ENCODE measurements at places on chromosomes 11 and 22.

GRCh38 chr11:74001822-74002286 lies 7.0 kb downstream of the UCP3 start:
- no peak for DNase-seq

GRCh38 chr11:111672949-111673348 lies 70.7 kb downstream of the SIK2 start:
- no peak for DNase-seq

- no peak for DNase-seq
Measured at GRCh38 chr11:129312730-129313503, 62.7 kb upstream of the BARX2 start.

DNA sequence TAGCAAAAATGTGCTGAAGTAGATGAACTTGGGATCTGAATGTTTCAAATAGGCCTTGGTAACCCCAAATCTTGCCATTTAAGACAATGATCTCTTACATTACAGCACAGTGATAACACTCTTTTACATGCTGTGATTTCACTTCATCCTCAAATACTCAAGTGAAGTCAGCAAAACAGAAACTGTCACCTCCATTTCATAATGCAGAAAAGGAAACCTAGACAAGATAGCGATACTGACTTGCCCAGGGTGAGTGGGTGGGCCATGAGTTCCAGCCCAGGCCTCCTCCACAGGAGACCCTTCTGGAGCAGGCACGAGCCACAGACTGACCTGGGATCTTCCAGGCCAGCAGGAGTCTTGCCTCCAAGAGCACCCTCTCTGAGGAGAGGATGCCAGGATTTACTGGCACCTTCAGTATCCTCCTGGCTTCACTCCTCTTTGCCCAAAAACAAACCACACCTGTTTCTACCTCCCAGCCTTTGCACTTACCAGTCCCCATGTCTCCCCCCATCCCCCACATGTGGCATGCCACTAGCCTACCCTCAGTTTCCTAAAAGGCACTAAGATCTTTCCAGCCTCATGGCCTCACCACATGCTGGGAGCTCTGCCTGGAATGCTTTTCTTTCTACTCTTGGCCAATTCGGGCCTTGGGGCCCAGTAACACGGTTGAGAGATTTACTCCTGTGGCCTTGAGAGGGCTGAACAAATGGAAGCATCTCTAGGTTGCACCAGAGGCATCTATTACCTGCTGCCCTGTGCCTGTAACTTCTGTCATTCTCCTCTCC lies 1.9 kb upstream of the DGAT2 start:
- DNase-seq: no peak

- no peak for DNase-seq
Measured at GRCh38 chr11:57459164-57460021, 935 bp upstream of the RTN4RL2 start.

GRCh38 chr22:21646608-21647590 lies 4.8 kb downstream of the SDF2L1 start:
- DNase-seq: peak; percentile 49

DNA sequence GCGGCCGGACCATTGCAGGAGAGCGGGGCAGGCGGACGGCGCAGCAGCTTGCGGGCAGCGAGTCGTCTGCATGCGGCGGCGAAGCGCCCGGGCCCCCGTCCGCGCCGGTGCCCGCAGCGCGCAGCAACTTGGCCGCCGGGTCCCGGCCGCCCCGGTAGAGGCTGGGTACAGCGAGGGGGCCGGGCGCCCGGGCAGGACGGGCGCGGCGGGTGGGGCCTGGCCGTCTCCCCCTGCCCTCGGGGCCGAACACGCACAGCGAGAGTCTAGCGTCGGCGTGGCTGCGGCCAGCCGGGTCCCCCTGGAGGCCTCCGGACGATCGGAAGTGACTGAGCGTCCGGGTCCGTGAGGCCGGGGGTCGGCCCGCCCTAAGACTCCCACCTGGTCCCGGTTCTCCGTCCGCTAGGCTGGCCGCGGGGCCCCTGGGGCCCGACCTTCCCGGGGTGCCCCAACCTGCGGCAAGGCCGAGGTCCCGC lies 775 bp upstream of the TRABD start:
- DNase-seq: no peak

- DNase-seq: no peak
Measured at GRCh38 chr22:20601308-20601707, 93.9 kb downstream of the MED15 start.

GRCh38 chr11:30665067-30665466 lies 78.9 kb upstream of the MPPED2 start:
- DNase-seq: no peak

GRCh38 chr11:114147375-114148012 lies 88.0 kb downstream of the ZBTB16 start:
- DNase-seq: no peak

DNA sequence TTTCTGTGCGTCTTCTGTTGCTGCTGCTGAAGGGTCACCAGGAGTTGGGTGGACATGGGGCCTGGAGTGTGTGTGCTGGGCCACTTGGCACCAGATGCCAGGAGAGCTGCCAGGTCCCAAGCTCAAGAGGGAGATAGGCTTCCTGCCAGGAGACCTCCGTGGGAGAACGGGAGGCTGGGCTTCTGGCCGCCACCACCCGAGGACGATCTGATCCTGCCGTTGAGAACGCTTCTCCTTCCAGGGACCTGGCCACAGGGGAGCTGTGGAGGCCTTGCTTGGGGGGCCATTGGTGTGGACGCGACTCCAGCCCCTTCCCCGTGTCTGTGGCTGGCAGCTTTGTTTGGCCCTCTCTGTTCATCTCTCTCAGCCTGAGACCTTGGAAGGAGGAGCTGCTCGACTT lies 2.4 kb downstream of the BRSK2 start:
- no peak for DNase-seq

GRCh38 chr11:86717817-86718501 lies 45.5 kb upstream of the ME3 start:
- no peak for DNase-seq

- no peak for DNase-seq
Measured at GRCh38 chr11:46898396-46899095, 19.8 kb downstream of the LRP4 start.

DNA sequence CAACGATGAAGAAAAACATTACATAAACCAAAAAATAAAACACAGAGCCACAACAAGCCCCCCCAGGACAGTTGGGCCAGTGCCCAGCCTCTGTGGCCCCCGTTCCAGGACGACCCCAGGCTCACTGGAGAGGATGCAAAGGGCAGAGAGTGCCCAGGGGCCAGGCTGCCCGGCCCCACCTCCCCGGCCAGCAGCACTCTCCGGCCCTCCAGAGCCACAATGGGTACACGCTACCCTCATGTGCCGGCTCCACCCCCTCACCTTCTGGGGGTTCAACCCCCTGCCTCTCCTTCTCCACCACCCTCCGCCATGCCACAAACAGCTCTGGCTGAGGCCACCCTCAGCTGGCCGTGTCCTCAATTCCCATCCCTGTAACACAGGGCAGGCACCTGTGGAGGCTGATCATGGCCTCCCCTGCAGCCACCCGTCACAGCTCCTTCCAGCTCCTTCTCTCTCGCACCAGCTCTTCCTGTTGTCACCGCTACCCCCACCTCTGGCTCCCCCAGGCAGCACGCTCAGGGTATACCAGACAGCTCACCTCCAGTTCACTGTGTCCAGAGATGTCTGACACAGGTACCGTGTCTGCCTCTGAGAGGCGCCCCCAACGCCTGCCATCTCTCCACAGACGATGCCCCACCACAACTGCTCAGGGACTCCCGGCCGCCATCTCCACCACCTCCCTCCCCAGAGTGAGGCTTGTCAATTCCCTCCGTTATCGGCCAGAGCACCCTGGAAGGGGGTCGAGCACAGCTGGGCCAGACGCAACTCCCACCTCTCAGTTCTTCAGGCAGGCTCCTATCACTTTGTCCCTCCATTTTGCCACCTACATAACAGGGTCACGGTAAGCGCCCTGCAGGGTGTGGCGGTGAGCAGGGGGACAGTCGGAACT lies 30.8 kb upstream of the MOB2 start:
- no peak for DNase-seq

DNA sequence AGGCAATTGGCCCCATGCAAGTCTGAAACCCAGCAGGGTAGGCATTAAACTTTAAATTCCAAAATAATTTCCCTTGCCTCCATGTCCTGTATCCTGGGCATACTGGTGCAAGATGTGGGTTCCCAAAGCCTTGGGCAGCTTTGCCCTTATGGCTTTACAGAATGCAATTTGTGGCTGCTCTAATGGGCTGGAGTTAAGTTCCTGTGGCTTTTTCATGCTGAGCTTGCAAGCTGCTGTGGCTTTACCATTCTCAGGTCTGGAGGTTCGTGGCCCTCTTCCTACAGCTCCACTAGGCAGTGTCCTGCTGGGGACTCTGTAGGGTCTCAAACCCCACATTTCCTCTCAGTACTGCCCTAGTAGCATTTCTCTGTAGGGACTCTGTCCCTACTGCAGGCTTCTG lies 15.0 kb upstream of the BIRC3 start:
- no peak for DNase-seq

- DNase-seq: no peak
Measured at GRCh38 chr11:14529321-14529720, 9.1 kb upstream of the PSMA1 start.

- DNase-seq: peak; percentile 38
Measured at GRCh38 chr22:32473388-32473952, 1.1 kb upstream of the FBXO7 start.

- DNase-seq: no peak
Measured at GRCh38 chr11:116199182-116199581, 573.6 kb downstream of the BUD13 start.

DNA sequence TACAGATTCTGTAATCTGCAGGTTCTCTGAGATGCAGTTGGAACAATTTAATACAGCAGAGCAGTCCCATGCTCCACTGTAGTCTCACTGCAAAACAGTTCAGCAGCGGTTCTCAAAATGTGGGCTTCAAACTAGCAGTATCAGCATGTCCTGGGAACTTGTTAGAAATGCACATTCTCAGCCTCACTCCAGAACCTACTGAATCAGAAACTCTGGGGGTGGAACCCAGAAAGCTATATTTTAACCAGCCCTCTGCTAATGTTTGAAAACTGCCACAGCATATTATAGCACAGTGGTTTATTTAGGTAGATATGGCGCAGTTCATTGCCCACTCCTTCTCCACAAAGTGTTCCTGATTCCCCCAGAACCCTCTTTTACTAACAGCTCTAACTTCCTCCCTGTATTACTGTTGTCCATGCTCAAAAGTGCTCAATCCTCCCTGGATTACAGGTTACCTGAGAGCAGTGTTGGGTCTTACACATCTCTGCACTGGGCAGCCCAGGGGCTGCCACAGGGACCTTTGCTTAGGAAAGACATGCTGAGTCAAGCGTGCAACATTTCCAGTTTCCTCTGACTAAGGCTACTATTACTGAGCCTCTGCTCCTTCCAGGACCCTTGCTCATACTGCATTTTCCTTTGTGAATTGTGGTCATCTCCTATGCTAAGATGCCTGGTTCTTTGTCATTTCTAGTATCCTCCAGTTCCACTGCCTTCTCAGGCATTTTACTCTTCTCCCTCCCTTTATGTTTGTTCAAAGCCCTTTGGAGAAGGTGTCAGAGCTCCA lies 7.7 kb upstream of the DGAT2 start:
- no peak for DNase-seq

- DNase-seq: no peak
Measured at GRCh38 chr11:13874597-13874996, 87.9 kb upstream of the SPON1 start.

DNA sequence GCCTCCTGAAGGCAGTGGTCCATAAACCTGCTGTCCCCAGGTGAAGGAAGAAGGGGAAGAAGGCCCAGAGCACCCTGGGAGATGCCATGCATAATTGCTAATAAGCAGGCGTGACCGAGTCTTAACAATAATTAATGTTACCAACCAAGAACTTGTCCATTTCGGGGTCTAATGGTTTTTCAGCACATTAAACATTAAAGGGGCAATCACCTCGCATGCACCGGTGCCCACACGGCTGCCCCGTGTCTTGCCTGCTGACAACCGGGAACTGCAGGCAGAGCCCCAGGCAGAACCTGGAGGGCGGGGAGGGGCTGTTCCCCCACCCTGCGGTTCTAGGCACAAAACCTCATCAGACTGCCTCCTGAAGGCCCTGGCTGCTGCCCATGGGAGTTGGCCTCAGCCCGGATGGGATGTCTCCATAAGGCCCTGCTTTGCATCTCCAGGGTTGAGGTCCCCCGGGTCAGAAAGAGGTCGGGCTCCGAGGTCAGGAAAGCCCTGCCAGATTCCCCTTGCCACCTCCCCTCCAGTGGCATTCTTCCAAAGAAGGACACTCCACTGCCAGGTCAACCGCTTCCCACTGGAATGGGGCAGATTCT lies 169.0 kb downstream of the BUD13 start:
- DNase-seq: no peak

GRCh38 chr11:6320411-6321155 lies at the start of gene CAVIN3:
TSS of gene CAVIN3 (minus strand) at chr11:6320501. CDS start at chr11:6320476, 25 bp downstream.
- peak; percentile 16 for DNase-seq

DNA sequence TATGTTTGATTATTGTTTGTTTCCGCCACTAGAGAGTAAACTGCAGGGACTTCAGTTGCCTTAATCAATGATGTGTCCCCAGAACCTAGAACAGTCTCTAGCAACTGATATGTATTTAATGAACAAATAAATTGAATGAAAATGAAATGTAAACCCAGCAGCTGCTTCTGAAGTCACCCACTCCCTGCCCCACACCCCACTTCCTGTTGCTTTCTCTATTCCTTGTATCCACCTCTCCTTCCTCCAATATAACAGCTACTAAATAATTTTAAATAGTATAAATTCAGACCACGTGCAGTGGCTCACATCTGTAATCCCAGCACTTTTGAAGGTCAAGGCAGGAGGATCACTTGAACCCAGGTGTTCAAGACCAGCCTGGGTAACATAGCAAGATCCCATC lies 15.8 kb downstream of the MYH9 start:
- DNase-seq: no peak

DNA sequence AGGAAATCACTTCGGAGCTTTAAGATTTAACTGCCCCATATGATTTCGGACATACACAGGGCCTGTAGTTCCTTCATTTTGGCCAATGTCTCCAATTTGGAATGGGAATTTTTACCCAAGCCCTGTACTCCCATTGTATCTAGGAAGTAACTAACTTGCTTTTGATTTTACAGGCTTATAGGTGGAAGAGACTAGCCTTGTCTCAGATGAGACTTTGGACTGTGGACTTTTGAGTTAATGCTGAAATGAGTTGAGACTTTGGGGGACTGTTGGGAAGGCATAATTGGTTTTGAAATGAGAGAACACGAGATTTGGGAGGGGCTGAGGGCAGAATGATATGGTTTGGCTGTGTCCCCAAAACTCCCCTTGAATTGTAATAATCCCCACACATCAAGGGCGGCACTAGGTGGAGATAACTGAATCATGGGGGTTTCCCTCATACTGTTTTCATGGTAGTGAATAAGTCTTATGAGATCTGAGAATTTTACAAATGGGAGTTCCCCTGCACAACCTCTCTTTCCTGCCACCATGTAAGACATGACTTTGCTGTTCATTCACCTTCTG lies 130.5 kb downstream of the LARGE1 start:
- no peak for DNase-seq

DNA sequence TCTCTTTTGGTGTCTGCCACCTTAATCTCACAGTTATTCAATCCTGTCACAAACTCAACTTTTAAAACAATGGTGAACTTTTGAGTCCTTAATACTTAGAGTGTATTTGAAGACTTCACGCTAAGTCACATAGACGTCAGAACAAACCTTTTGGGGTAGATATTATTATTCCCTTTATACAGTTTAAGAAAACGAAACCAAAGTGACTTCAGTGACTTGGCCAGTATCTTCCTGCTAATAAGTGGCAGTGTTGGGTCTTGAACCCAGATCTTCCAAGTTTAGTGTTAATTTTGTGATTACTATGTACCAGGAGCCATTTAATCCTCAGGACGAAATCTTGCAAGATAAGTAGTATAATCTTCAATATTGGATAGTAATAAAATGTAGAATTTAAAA lies 691 bp downstream of the CEP295 start:
- no peak for DNase-seq

GRCh38 chr11:78415338-78415737 lies 2.3 kb downstream of the GAB2 start:
- DNase-seq: no peak

GRCh38 chr22:43636086-43636485 lies 176.0 kb downstream of the EFCAB6 start:
- DNase-seq: no peak

Measured in A172 (cell line).